ENCODE measurements at places on chromosomes 1 and 21. TPM values are rescaled to one million over a fixed set of nuclear protein-coding genes. Genes with fewer than 3 reads are reported as not detected.

DNA sequence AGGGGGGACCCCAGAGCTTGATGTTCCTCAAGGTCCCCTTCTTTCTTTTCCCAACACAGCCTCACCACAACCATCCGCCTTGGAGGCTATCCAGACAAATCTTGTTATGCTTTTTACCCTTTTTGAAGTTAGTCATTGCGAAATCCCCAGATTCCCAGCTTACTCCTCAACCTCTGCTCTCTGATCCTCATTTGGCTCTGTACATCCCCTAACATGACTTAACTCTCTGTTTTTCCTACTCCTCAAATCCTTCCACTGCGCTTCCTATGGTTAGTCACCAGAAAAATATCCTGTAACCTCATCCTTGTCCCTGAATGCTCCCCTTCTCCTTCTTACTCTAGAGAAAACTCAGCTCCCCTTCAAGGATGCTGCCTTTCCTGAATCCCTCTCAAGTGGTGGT, 189.1 kb upstream of the POU3F1 start:
- no peak for DNase-seq

- DNase-seq = no peak
Measured at GRCh38 chr21:31713973-31714740, 17.8 kb downstream of the SCAF4 start.

DNA sequence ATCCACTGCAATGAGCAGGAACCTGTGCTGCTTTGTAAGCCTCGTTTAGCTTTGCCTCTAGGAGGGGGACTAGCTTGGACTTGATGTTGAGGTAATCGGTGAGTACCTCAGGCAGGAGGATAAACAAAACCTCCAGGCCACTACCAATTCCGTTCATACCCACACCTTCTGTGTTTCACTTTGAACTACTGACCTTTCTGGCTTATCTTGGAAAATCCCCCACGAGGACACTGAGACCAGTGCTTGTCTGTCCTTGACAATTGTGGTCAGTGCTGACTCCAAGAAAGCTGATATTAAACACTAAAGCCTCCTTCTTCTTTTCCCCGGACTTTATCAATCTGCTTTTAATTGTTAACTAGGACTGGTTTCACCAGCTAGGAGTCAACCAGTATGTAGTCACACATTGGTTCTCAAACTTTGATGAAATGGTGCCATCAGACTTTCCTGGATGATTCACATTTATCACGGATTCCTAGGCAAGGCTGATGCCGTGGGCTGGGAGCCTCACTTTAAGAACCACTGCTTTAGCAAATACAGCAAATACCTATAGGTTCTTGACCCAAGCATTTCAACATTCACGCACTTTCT, 52.7 kb downstream of the TGFB2 start:
- DNase-seq = no peak

GRCh38 chr1:171841931-171842761, 848 bp downstream of the DNM3 start:
- DNase-seq = peak; percentile 41

DNA sequence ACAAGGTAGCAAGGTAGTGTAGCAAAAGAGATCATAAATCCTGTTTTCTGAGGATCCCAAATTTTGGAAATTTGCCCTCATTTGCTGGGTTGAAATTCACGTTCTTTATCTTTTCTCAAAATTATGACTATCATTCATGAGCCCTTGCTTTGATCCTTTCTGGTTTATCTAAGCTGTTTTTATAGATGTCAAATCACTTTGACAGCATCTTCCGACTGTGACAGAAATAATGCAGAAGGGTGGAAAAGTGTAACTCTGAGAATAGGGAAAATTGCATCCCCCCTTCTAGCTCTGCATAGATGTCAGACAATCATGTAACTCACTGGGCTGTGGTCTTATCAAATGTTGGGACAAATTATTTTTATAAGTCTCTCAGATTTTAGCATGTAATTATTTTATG, 550.1 kb downstream of the OMA1 start:
- no peak for DNase-seq

GRCh38 chr1:206952171-206952570, 5.9 kb upstream of the PIGR start:
- DNase-seq = no peak

- no peak for DNase-seq
Measured at GRCh38 chr21:15660423-15660804, 69.4 kb upstream of the USP25 start.

DNA sequence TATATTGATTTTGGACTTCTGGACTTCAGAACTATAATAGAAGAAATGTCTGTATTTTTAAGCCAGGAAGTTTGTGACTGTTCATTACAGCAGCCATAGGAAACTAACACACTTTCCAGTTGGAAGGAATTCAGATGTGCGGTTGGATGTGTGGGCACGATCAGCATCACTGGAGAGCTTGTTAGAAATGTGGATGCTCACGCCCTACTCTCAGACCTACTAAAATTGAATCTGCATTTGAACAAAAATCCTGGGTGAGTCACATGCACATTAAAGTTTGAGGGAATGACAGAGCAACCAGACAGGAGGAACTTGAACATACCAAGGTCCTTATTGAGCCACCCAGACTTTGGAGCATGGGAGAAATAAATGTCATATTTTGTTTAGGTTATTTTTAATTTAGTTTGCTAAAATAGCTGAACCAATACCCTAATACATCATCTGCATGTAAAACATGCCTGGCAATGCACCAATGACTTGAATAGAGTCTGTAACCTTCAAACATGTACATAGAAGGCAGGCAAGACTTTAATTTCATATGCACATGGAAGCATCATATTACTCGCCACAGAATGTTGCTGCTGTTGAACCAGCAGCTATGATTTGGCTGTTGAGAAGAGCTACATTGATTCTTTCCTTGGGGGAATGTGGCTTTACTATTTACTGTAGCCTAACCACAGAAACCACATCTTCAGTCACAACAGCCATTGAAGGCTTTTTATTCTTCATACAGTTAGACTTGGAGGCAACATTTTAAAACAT, 346.2 kb downstream of the BARHL2 start:
- DNase-seq = no peak

GRCh38 chr1:185337246-185337645, 20.2 kb upstream of the IVNS1ABP start:
- DNase-seq = no peak

DNA sequence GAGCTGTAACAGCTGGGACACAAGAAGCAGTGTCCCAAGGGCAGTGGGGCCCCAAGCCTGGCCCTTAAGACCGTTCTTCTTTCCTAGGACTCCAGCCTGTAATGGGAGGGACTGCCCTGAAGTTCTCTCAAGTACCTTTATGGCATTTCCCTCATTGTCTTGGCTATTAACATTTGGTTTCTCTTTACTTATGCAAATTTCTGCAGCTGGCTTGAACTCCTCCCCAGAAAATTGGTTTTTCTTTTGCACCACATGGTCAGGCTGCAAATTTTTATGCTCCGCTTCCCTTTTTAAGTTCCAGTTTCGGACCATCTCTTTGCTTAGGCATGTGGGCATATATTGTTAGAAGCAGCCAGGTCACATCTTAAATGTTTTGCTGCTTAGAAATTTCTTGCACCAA, 3.1 kb upstream of the MROH9 start:
- DNase-seq = no peak

- DNase-seq = no peak
Measured at GRCh38 chr1:189657715-189658114, 819.9 kb downstream of the BRINP3 start.

DNA sequence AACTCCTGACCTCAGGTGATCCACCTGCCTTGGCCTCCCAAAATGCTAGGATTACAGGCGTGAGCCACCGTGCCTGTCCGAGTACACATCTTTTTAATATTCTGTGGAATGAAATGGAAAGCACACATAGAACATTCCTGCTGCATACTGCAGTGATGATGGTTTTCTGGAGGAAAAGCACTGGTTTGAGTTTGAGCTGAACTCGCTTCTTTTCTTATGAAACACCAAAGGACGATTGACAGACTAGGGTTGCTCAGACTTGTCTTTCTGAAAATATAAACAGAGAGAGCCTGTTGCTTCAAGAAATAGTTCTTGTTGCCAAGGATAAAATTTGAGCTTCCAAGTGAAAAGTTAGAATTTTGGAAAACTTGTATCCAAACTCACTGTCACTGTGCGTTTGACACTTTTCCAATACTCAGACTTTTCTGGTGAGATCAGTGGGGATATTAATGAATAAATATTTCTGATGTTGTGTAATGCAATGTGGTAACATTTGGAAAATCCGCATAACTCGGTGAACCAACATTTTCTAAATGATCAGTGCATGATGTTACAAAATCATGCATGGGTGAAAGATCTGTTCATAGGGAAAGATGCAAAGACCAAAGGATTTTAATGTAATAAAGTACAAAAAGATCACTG, 15.0 kb upstream of the ERMAP start:
- DNase-seq = no peak

GRCh38 chr21:32082466-32082865, 196.4 kb downstream of the MIS18A start:
- DNase-seq = no peak

DNA sequence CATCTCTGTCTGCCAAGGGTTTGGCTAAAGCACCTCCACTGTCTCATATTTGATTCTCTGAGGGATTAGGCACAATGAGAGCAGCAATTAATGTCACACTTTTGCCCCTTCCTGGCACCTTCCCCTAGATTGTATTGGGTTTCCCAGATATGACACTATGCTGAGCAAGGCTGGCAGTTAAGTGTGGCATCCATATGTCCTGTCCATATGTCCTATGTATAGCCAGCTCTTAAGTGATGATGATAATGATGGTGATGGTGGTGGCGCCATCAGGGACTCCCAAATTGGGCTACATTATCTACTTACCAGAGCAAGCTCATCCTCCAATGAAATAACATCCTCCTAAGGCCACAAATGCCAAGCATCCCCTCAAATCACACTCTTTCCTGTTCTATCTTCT, 13.5 kb upstream of the LORICRIN start:
- no peak for DNase-seq

GRCh38 chr1:212819726-212820125, 27.7 kb downstream of the SPATA45 start:
- DNase-seq = no peak

GRCh38 chr1:65992831-65993271, 200.2 kb downstream of the PDE4B start:
- DNase-seq = no peak

GRCh38 chr1:59640851-59641250, 173.9 kb upstream of the HOOK1 start:
- DNase-seq = no peak

DNA sequence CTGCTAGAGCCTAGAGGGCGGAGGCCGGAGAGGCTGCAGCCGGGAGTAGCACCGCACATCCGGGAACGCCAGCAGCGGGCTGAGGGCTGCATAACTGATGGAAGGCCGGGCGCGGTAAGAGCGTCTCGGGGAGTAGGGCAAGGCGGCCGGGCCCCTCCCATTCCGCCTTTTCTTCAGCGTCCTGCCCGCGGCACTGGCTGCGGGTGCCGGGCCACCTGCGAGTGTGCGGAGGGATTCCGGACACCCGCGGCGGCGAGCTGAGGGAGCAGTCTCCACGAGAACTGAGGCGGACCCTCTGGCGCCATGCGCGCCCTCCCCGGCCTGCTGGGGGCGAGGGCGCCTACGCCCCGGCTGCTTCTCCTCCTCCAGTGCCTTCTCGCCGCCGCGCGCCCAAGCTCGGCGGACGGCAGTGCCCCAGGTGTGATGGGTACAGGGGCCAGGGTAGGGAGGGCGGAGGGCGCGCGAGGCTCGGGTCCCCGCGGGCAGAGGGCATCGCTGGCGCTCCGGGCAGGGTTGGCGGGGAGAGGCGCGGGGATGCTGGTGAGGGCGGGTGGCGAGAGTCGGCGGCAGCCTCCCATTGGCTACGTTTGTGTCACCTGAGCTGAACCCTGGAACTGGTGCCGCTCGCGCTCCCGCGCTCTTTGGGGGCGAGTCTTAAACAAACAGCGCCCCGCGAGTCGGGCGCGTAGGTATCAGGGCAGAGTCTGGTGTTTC, 334.4 kb downstream of the SRGAP2C start:
- peak; percentile 87 for DNase-seq

- peak; percentile 81 for DNase-seq
Measured at GRCh38 chr1:112808861-112809684, 93.9 kb upstream of the PPM1J start.

CCDC18 gene
- total RNA-seq = 29.2 TPM

RNU1-3 gene
- total RNA-seq = 3,257 TPM

SPATC1L gene
- 8.9 TPM for total RNA-seq

NECAP2 gene
- 110 TPM for total RNA-seq

KANK4 gene
- total RNA-seq = not detected

LRRN2 gene
- total RNA-seq = not detected
